ENCODE measurements at places on chromosomes 1 and 21. TPM values are rescaled to one million over a fixed set of nuclear protein-coding genes. Genes with fewer than 3 reads are reported as not detected.

- no peak for DNase-seq
Observed at GRCh38 chr1:12143631-12144155, 23.1 kb upstream of the TNFRSF1B start.

Gene ACOT11
- total RNA-seq = 1.2 TPM

GRCh38 chr1:38829368-38829767, 30.2 kb downstream of the RRAGC start:
- DNase-seq = no peak

GRCh38 chr1:174344162-174344561, 103.6 kb upstream of the GPR52 start:
- DNase-seq = no peak

- DNase-seq = no peak
Observed at GRCh38 chr1:86155807-86156565, 586 bp downstream of the COL24A1 start.

Gene RHCE
- total RNA-seq = under 0.01 TPM

DNA sequence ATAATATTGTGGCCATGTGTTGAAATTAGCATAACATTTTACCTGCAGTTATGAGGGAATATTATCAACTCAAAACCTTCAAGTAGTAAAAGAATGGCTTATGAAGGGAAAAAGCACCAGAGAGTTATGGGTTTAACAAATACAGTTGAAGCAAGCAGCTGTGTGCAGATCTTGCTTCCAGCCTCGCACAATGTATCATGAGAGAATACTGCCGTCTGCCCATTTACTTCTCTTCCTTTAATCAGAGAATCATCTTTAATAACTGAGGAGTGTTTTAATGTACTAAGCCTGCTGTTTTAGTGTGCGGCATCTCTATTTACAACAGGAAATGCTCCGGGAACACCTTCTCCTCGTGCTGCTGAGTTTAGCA, 120.9 kb downstream of the ATG4C start:
- no peak for DNase-seq

- no peak for DNase-seq
Observed at GRCh38 chr1:53681351-53681976, 57.5 kb downstream of the GLIS1 start.

GRCh38 chr1:182380199-182380598, 11.4 kb downstream of the GLUL start:
- DNase-seq = no peak

Gene SPRR2D
- total RNA-seq = not detected

DNA sequence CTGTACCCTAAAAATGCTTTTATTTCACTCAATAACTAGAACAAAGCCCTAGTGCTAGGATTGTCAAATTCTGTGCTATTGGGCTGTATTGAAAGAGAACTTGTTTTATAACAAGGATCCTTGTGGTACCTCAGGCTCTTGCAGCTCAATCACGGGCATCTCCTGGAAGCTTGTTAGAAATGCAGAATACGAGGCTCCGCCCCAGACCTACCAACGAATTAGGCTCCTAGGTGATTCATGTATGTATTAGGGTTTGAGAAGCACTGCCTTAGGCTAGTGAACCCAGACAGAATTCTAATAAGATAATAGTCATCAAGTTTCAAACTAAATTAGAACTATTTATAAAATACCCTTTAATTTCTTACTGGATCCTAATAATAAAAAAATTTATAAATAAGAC, 45.6 kb downstream of the ZZZ3 start:
- DNase-seq = no peak

Gene RUNX1
- 0.41 TPM for total RNA-seq

DNA sequence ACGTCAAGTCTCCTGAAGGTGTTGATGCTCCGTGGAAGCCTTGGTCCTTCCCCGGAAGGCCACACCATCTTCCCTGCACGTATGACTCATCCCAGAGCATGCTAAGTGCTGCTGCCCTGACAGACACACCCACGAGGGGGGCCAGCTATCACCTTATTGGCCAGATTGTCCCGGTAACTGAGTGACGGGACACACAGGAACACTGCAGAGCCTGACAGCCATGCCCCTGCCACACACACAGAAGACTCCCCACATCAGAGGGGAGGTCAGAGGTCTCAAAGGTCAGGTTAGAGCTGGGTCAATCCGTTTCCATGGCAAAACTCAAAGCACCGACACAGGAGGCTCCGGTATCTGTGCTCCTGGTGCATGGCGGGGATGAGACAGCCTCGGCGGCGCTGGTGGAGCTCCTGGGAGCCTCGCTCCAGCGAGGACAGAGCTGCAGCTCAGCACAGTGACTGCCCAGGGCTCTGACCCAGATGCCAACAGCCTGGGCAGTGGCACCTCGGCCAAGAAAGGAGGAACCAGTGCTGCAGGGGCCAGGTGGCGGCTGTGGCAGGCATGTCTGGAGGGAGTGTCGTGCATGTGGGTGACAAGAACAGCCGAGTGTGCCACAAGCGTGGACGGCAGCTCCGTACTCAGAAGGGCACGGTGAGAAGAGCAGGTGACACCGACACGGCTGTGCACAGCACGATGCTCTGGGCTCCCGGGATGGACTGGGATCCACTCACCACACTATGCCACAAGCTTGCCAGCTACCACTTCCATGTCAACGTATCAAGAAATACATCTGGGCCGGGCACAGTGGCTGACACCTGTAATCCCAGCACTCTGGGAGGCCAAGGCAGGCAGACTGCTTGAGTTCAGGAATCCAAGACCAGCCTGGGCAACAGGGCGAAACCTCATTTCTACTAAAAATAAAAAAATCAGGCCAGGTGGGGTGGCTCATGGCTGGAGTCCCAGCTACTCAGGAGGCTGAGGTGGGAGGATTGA, 14.8 kb upstream of the TMEM240 start:
- no peak for DNase-seq

Gene CLCA4
- total RNA-seq = not detected
